ENCODE measurements at places on chromosomes 12 and 14. TPM values are rescaled to one million over a fixed set of nuclear protein-coding genes. Genes with fewer than 3 reads are reported as not detected.

- H3K4me1 ChIP-seq = no peaks in the 10 kb centered on the region
- no peak for DNase-seq
- no peak overlapping the region for H3K27ac ChIP-seq
Observed at GRCh38 chr12:113950873-113951272, 15.3 kb downstream of the RBM19 start.

GRCh38 chr14:63910583-63911363 is 58.0 kb downstream of the SYNE2 start:
- DNase-seq = no peak
- peaks cover 47% of the 10 kb centered on the region for H3K4me1 ChIP-seq
- H3K27me3 ChIP-seq = no peaks in the 10 kb centered on the region
- H3K4me3 ChIP-seq = no peak overlapping the region
- peaks cover 25% of the 10 kb centered on the region for H3K36me3 ChIP-seq

- DNase-seq = no peak
- peaks cover 54% of the 10 kb centered on the region for H3K36me3 ChIP-seq
- no peak overlapping the region for H3K27ac ChIP-seq
- no peaks in the 10 kb centered on the region for H3K27me3 ChIP-seq
- H3K4me1 ChIP-seq = peaks cover 12% of the 10 kb centered on the region
Observed at GRCh38 chr12:94228488-94228907, 80.1 kb downstream of the PLXNC1 start.

DNA sequence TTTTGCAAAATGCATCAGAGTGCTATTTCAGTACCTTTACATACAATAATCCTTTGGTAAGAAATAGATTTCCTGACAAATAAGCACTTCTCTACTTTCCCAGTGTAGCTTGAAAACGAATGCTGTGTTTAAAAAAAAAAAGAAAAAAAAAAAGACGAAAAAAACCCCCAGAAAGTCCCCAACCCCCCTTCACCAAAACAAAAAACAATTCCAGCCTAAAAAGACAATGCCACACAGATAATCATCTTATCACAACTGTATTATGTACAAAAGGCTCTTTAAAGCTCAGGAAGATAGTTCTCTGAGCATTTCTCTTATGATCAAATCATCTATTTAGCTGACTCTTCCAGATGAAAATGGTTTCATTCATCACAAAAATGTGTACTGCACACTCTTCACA is 1.6 kb downstream of the FERMT2 start:
- H3K27me3 ChIP-seq = peaks cover 51% of the 10 kb centered on the region
- peaks cover 14% of the 10 kb centered on the region for H3K4me1 ChIP-seq
- no peak overlapping the region for H3K27ac ChIP-seq
- H3K4me3 ChIP-seq = peak overlapping the region; percentile 83
- no peaks in the 10 kb centered on the region for H3K36me3 ChIP-seq
- DNase-seq = no peak

GRCh38 chr12:108562348-108563135 is at the start of gene ISCU:
Gene ISCU (plus strand): TSS chr12:108562596. CDS start chr12:108562623, 27 bp downstream.
- peaks cover 36% of the 10 kb centered on the region for H3K36me3 ChIP-seq
- H3K27ac ChIP-seq = peak within 1 kb of the TSS; percentile 99
- H3K4me1 ChIP-seq = peaks cover 58% of the 10 kb centered on the region
- H3K27me3 ChIP-seq = no peaks in the 10 kb centered on the region
- DNase-seq = peak; percentile 99

DNA sequence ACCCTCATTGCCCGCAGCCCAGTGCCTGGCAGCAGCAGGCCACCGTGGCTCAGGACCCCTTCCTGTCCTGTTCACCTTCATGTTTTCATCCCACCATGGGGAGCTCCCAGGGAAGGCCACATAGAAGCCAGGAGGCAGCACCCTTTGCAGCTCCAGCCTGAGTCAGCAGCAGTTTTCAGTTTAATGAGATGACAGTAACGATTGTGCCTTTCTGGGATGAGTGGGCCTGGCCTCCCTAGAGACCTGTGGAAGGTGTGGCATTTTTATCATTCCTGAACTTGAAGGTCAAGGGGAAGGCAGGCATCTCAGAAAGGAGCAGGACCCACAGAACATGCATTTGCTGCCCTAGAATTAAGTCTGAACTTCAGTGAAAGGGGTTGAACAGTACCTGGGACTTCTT is 532.8 kb downstream of the FUT8 start:
- H3K36me3 ChIP-seq = peaks cover 6% of the 10 kb centered on the region
- DNase-seq = no peak
- no peak overlapping the region for H3K27ac ChIP-seq
- H3K4me1 ChIP-seq = peaks cover 56% of the 10 kb centered on the region

DNA sequence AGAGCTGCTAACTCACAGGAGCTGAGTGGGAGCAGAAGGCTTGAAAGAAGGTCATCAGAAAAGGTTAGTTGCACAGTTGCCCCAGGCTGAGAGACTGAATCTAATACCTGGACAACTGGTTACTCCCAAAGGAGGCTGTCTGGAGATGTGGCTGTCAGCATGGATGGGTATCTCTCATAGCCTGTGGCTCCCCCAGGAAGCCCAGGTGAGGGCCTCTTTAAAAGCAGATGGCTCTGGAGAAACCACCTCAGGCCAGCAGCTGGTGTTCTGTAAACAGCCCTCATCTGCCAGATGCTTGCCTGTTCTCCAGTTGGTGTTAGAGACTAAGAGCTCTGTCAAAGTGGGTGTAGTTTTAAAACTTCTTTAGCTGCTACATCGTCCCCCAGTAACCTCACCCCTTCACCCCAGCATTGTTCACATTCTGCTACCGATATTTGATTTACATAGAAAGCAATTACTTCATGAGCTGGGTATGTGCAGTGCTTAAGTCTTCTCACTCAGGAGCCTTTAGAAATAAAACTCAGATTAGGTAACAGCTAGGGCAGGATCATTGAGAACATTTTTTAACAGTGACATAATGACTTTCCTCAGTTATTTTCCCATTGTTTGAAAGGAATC is 25.8 kb downstream of the DACT1 start:
- DNase-seq = no peak
- H3K27me3 ChIP-seq = no peaks in the 10 kb centered on the region
- peaks cover 2% of the 10 kb centered on the region for H3K36me3 ChIP-seq
- H3K4me3 ChIP-seq = no peak overlapping the region
- peaks cover 16% of the 10 kb centered on the region for H3K4me1 ChIP-seq
- no peak overlapping the region for H3K27ac ChIP-seq

- no peak overlapping the region for H3K27ac ChIP-seq
- peaks cover 1% of the 10 kb centered on the region for H3K27me3 ChIP-seq
- H3K36me3 ChIP-seq = no peaks in the 10 kb centered on the region
- no peak for DNase-seq
- no peaks in the 10 kb centered on the region for H3K4me1 ChIP-seq
- H3K4me3 ChIP-seq = no peak overlapping the region
Observed at GRCh38 chr14:76500011-76500410, 124.1 kb downstream of the ESRRB start.

DNA sequence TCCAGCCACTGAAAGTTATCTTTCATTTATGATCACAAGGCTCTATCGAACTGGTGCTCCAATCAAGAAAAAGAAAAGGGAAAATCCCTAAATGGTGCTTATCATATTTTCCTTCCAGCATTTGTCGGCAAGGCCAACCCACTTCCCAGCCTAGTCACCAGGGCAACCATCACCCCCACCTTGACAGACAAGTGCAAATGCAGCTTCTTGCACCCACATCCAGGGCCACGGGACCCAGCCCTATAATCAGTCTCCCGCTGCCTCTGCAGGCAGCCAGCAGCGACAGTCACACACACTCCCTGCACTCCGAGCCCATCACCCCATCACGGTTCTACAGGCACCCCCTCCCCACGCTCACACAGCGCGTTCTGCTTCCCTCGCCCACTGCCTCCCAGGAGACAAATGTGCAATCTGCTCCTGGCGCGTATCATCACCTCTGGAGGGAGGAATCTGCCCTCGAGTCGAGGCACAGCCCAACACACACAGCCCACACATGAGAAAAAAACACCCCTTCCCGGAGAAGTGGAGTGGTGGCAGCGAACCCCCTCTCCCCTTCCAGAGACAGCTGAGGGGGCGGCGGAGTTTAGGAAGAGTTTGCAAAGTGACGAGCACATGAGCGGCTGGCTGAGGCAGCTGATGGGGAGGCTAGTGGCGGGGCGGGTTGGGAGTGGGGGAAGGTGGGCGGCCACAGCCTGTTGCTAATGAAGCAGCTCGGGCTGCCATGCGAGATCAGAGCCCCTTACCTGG is 9.3 kb upstream of the PPP4R4 start:
- no peaks in the 10 kb centered on the region for H3K36me3 ChIP-seq
- H3K4me3 ChIP-seq = no peak overlapping the region
- no peak for DNase-seq
- peaks cover 4% of the 10 kb centered on the region for H3K27me3 ChIP-seq

DNA sequence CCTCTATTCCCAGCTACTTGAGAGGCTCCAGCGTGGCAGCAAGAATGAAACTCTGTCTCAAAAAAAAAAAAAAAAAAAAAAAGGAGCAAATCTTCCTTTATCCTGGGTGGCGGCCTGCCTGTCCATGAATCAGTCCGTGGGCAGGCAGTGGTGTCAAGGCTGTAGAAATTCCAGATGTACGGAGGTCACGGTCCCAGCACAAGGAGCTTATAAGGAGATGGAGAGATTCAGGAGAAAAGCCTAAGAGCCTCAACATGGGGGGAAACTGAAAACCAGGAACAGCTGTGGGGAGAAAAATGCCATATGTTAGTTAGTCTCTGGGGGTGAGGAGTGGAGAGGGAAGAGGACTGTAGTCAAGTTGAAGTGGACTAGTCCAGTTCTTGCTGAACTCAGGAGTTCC is 130.5 kb upstream of the CRY1 start:
- H3K4me3 ChIP-seq = no peak overlapping the region
- no peaks in the 10 kb centered on the region for H3K4me1 ChIP-seq
- DNase-seq = no peak

GRCh38 chr12:2482938-2483660 is 311.7 kb upstream of the FKBP4 start:
- no peaks in the 10 kb centered on the region for H3K4me1 ChIP-seq
- peaks cover 12% of the 10 kb centered on the region for H3K27me3 ChIP-seq
- H3K36me3 ChIP-seq = no peaks in the 10 kb centered on the region
- no peak for DNase-seq

DNA sequence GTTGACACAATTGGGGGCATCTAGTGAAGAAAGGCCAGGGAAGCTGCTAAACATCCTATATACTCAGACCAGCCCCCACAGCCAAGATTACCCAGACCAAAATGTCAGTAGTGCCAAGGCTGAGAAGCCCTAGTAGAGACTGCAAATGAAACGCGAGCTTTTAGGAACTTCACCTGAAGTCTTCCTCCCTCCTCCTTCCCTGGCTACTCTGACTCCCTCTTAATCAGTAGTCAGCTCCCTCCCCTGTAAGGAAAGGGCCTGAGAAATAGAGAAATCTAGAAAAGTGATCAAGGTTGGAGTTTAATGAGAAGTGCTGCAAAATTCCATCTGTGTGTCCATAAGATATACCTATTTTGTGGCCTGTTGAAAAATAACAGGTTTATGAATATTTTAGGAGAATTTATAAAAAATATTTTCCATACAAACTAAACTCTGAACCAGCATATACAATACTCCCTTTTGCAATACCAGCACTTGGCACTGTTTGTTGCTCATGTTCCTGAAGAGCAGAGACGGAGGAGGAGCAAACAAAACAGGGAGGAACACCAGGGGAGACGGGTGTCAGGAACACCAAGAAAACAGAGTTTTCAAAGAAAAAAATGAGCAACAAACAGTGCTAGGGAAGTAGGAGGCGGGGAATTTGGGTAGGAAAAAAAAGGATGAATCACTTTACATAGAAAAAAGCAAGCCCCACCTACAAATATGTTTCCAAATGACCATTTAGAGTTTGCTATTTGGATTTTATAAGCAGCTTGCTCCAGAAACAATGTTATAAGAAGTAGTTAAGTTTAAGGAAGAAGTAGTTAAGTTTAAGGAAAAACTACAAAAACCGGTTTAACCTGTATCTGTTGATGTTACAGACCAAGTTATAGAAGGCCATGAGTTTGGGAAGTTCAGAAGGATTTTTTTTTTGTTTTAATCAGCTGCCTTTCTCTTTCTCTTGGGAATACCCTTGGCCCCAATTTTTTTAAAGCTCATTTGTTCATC is 282.1 kb upstream of the GRIP1 start:
- H3K36me3 ChIP-seq = no peaks in the 10 kb centered on the region
- peaks cover 7% of the 10 kb centered on the region for H3K4me1 ChIP-seq
- H3K27ac ChIP-seq = no peak overlapping the region
- no peak for DNase-seq

DIO2 gene
- not detected for total RNA-seq

BMP4 gene
- total RNA-seq = not detected

HRK gene
- not detected for total RNA-seq
